ENCODE measurements at places on chromosomes 4 and X.

DNA sequence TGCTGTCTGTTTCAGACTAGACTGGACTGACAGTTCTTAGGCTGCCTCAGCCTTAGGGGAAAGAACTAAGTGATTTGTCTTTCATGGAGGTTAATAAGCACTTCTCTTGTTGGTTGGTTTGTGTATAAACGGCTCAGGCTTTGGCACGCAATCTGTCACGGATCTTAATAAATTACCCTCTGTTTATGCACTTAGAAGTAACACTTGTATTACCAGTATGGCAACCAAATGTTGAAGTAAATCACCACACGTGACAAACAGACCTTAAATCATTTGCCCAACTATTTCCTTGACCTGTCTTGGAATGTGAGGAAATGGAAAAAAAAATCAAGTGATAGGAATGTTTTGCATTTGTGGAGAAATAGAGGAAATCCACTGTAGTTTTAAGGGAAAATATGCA, 69.9 kb downstream of the TEX13A start:
- no peak for DNase-seq

DNA sequence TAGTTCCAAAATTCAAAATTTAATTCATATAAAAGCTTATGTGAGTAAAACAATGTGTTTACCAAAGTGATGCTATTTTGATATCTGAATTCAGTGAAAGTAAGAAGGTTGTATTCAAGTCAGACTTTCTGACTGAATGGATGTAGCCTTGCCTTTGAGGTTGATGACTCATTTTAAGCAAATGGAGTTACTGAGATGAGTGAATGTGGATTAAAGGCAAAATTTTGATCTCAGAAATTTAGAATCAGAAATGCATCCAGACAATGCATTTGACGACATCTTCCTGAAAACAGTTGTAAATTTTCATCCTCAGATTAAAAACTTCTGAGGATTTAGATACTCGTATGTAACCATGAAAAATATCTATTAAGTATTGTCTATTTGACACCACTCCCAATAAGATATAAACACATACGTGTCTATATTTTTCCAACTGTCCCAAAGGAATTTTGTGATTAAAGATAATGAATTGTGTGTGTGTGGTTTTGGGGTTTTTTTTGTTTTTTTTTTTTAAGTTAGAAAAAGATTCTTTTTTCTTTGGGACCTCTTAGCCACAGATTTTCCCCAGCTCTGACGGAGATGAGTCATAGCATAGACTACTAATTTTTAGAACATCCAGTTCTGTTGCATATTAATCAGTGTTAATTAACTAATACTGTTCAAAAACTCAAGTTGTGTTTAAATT, 34.4 kb downstream of the NFKB1 start:
- no peak for DNase-seq

DNA sequence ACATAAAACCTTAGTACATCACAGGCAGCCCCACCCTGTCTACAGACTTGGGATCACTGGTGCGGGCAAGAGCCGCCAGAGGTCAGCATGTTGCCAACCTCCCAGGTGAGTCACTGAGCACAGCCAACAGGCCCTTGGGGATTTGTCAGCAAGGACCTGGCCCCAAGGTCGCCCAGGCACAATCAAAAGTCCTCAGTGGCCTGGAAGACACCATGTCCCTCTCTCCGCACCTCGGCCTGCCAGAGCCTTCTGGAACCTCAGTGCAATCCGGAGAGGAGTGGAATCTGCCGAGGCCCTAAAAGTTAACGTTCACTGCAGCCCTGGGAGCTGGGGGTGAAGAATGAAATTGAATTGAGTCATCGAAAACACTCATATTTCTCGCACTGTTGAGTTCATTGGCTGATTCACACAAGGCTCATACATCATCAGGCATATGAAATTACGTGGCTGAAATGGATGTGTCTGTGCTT, 74.3 kb downstream of the WFS1 start:
- DNase-seq, result peak; percentile 65

DNA sequence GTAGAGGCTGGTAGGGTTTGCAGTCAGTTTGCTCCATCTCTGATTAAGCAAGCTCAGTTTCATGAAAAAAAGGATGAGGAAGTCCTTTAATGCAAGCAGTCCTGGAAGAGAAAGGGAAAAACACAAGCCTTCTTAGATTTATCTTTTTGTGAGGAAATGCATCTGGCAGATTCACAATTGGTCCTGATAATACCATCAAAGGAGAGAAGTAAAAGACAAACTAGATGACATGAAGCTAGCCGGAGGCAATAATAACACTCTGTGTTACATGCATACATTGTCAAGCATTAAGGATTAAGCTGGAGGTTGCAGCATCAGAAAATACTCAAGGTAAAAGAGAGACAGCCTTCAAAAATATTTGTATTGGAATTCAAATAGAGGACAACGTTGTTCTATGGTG, 356.0 kb upstream of the TEX13C start:
- DNase-seq, result no peak

- DNase-seq, result no peak
These were observed 233.2 kb downstream of the PTTG2 start for GRCh38 chr4:38193236-38193863.

DNA sequence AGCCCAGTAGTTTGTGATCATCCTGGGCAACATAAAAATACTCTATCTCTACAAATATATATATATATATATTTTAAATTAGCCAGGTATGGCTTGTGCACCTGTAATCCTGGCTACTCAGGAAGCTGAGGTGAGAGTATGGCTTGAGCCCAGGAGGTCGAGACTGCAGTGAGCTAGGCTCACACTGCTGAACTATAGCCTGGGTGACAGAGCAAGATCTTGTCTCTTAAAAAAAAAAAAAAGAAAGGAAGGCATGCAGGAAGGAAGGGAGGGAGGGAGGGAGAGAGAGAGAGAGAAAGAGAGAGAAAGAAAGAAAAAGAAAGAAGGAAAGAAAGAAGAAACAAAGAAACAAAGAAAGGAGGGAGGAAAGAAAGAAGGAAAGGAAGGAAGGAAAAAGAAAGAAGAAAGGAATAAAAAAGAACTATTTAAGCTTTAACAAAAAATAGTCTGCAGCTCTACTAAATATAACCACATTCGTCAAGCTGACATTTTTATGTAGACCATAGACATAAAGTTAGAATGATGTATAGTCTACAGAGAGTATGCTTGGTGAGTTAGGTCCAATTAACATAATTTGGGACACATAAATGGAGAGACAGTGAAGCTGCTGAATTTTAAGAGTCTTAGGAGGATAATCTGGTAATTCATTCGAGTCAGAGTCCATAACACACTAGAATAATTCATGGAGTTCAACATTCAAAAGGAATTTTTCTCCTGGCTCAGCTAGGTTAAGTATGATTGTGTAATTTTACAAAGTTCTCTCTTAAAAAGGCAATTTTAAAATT, 111.9 kb downstream of the GLRA3 start:
- no peak for DNase-seq

- no peak for DNase-seq
These were observed 1450.3 kb downstream of the STIM2 start for GRCh38 chr4:28310926-28311325.

GRCh38 chr4:33714971-33715370, 2529.3 kb downstream of the ARAP2 start:
- no peak for DNase-seq

DNA sequence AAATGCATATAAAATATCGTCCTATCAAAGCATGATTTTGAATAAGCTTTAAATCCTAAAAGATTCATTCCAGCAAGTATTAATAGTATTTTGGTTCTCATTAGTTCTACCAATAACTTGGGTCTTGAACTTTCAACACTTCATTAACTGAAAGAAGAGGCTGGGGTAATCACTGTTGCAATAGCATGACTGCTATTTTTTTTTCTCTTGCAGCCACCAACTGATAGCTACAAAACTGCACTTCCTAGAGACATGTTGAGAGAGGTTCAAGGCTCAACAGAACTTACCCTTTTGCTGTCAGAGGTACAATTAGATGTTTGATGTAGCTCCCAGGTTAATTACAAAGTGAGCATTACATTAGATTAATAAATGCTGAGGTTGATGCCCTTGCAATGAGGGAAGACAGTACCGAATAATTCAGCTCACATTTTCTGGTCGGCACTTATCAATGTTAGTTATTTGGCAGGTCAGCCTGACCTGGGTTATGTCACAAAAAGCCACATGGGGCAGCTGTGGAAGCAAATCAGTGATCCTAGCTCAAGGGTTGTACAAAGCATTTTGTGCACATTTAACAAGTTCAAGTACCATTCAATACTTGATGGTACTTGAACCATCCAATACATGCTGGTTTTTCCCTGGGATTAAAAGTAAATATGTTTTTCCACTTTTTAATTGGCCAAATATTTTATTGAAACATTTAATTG, 29.9 kb upstream of the TET2 start:
- no peak for DNase-seq

DNA sequence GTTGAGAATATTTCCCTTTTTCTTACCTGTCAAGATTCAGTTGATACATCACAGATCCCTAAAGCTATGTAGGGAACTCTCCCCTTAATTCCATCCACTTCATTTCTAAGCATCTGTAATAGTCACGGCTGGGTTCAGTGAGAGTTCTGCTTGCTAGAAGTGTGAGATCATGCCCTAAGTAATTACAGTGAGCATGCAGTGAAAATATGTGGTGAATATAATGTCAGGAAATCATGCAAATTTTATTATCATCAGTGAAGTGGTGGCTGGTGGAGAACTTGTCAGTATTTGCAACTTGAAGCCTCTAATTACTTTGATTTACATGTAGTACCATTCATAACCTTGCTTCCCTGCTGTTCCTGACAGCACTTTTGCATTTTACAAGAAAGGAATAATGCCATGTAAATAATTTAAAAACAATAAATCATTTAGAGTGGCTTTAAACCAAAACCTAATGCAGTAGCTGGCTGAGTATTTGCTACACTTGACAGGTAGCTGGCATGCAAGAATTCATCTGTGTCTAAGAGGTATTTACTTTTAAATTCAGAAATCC, 28.3 kb upstream of the CFAP299 start:
- DNase-seq, result no peak

DNA sequence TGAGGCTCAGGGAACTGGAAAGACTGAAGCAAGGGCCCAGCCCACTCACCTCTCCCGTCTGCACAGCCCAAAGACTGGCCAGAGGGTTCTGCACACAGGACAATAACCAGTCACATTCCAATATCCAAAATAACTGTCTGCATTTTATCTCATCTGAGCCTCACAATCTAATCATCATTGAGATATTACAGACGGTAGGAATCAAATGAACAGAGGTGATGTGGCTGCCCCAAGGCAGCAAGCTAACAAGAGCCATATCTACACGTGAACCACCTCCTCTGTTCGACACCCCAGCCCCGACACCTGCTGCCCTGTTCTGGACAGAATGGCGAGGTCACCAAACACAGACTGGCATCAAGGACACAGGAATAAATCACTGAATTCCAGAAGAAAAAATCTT, 60.5 kb downstream of the AFAP1 start:
- DNase-seq, result no peak

DNA sequence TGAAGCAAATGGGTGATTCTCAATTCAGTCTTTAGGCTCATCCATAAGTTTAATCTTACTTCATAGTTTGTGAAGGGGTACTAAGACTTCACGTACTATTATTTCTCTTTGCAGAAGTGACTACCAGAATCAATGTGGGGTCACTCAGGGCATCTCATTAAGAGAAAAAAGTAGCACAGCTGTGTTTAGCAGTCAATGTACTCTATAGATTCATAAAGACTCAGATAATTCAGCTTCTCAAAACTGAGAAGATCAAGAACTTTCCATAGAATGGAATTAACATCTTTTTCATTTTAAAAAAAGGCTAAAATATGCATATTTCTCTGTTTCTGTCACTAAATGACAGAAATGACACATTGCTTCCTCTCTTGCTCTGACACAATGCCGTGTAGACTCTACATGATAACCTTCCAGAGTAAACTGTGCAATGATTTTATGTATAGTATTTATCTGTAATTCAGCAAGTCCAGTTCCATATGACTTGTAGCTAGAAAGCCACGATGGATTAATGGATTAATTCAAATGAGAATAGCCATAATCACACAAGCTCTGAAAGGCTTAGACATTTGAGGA, 20.3 kb upstream of the LSM6 start:
- DNase-seq, result no peak

GRCh38 chrX:7068939-7069367, 78.6 kb upstream of the STS start:
- DNase-seq, result no peak

GRCh38 chr4:82415922-82416365, 14.3 kb downstream of the HNRNPDL start:
- DNase-seq, result no peak

DNA sequence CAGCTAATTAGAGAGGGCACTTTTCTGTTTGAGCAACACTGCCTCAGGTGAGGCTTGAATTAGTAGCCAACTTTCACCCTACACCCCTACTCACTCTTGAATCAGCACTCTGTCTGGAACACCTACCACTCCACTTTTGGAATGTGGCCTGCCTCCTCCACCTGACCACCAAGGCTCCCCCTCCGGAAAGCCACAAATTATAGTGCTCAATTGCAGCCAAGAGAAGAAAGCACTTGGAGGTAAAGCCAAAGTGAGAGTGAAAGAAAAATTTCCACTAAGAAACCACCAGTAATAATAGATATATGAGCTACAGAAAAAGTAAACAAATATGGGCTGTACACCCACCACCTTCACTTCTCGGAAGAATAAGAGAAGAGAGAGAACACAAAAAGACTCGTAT, 41.1 kb downstream of the PPP3CA start:
- no peak for DNase-seq

DNA sequence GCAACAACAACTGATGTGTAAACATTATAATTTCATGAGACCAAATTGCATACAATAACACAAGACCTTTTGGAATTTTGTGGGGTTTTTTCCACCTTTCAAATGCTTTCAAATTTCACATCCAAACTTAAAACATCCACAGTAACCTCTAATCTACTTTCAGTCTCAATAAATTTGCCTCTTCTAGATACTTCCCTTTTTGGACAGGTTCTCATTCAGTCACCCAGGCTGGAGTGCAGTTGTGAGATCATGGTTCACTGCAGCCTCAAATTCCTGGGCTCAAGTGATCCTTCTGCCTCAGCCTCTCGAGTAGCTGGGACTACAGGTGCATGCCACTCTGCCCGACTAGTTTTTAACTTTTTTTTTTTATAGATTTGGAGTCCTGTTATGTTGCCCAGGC, 556.6 kb downstream of the NLGN4X start:
- no peak for DNase-seq

GRCh38 chr4:25756503-25756902, 100.9 kb downstream of the SLC34A2 start:
- DNase-seq, result no peak

- DNase-seq, result no peak
These were observed 17.8 kb downstream of the AMER1 start for GRCh38 chrX:64187762-64188150.

- peak; percentile 70 for DNase-seq
These were observed at the start of gene ARSJ for GRCh38 chr4:113979148-113979904. ARSJ (minus strand) TSS chr4:113979647; CDS start chr4:113978834, 813 bp downstream.

GRCh38 chr4:168639914-168640313, 143.1 kb downstream of the PALLD start:
- DNase-seq, result no peak
